ENCODE measurements at places on chromosomes 7 and 10.
A peak's percentile ranks its signal among the peaks of the same experiment; 100 is the strongest.

GRCh38 chr10:47037654-47038425, 126.6 kb downstream of the PTPN20 start:
- no peak for DNase-seq

DNA sequence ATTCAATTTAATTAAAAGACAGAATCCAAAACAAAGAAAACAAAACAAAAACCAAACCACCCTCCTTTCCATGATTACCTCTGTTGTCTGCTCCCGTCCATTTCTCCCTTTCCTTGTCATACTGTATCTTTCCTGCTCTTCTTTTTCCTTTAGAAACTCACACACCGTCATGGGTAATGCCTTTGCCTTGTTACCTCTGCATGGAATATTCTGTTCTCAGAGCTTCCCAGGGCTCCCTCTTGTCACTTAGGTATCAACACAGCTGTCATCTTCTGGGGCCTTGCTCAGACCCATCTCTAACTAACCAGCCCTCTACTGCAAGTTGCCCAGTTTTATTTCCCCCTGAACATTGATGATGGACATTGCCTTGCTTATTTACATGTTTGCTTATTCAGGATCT, 30.2 kb upstream of the GIMAP8 start:
- no peak for DNase-seq

- no peak for DNase-seq
Observed at GRCh38 chr10:128489324-128490247, 363.4 kb upstream of the MKI67 start.

DNA sequence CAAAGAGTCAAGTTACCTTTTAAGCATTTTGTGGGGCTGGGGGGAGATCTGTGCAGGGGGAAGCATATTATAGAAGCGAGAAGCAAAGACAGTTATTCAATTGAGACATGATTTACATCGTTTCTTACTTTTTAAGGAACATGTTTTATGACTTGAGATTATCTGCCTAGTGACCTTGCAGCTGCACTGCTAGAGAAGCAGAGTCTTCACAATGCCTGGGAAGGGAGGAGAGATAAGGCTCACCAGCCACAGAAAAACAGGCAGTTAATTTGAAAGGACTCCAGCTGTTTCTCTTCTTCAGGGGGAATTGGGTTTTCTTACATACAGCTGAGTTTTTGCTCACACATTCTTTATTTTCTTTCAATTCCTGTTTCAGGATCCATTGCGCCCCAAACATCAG, 31.0 kb downstream of the PHYH start:
- DNase-seq, result no peak

GRCh38 chr10:121183236-121183635, 332.1 kb downstream of the WDR11 start:
- no peak for DNase-seq

GRCh38 chr10:90893190-90893589, 21.4 kb downstream of the RPP30 start:
- DNase-seq, result no peak

DNA sequence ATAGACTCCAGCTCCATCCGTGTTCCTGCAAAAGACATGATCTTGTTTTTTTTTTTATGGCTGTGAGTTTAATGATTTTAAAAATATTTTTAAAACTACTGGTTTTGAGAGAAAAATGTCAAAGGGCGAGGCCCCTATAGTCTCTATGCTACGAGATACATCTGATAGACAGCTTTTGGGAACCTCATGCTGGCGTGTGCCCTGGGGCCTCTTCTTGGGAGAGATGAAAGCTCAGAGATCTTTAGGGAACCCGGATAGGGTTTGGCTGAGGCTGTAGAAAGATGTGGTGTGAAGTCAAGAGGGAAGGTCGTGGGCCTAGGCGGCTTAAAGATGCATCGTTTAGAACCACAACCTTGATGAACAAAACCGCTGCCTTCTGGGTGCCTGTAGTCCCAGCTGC, 70.2 kb downstream of the PDIA4 start:
- no peak for DNase-seq

- no peak for DNase-seq
Observed at GRCh38 chr7:129161524-129162225, 17.2 kb downstream of the TSPAN33 start.

GRCh38 chr10:22655312-22655981, 58.9 kb downstream of the PIP4K2A start:
- no peak for DNase-seq

DNA sequence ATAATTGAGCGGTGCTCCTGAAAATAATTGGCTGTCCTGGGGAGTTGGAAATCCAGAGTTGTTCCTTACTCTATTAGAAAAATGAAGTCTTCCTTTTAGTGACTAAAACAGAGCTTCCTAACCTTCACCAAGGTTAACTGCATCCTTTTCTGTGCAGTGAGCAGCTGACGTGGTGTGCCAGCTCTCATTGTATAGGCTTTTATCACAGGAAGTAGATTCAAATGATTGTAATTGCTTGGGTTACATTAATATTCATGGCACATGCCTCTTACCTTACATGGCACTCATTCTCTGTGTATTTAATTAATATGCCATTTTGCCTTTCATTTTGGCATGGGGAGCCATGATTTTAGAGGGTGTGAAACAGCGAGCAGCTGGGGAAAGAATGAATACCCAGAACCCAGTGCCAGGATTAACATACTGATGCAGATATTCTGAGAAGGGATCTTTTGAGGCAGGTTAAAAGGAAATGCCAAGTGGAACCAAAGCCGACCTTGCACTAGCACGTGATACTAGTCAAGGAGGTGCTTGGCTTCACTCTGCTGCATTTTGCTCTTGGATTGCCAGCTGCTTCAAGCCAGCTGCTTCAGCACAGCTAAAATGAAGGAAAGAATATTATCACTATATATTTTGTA, 115.3 kb downstream of the ST7 start:
- DNase-seq, result no peak

- no peak for DNase-seq
Observed at GRCh38 chr7:129980667-129981066, 27.9 kb upstream of the UBE2H start.

- no peak for DNase-seq
Observed at GRCh38 chr10:49141541-49142332, 7.9 kb upstream of the FAM170B start.

DNA sequence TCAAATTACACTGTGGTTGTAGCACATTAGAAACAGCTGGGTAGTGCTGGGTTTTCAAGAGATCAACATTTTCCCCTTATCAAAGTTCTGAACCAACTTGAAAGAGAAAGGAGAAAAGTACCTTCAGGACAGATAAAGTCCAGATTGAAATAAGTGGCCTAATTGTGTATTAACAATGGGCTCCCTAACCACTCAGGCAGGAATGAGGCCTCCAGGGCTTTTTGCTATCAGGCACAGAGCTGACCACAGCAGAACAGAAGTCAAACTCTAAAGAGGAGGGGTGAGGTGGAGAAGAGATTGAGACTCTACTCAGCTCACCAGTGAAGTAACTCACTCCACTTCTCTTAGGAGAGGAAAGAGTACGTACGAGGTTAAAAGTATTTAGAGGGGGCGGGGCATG, 394.1 kb upstream of the PHF14 start:
- no peak for DNase-seq

DNA sequence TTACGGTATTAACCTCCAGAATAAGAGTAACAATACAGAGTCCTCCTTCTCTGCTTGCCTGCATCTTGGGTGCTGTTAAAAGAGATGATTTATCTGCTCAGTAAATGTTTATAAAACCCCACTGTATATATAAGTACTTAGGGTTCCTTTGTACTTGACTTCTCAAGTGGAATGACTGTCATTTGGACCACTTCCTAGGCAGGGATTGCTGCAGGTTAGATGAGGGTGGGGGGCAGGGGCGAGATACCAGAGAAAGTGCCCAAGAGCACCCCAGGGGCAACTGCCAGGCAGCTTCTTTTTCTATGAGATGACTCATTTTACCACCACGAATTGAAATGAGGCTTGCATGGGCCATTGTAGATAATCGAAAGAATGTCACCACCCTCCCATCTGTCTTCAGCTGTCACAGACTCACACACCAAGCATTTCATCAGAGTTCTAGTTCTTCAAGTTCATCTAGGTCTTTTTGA, 421.9 kb upstream of the GALNT17 start:
- DNase-seq, result no peak

DNA sequence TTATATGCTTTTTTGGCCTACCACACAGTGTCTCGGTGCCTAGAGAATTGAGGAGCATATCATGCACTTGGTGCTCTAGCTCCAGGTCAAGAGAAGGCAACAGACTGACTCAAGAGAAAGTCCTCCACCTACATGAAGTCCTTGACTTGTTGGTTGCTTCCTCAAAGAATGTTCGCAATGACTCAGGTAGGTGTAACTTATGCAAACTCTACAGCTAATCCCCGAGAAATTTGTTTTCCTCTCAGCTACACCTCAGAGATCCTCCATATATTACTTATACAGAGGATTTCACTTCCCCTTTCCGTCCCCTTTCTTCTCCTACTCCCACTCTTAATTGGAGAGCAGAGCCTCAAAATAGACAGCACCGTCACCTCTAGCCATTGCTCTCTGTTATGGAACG, 1013.1 kb downstream of the KCNMA1 start:
- DNase-seq, result no peak

DNA sequence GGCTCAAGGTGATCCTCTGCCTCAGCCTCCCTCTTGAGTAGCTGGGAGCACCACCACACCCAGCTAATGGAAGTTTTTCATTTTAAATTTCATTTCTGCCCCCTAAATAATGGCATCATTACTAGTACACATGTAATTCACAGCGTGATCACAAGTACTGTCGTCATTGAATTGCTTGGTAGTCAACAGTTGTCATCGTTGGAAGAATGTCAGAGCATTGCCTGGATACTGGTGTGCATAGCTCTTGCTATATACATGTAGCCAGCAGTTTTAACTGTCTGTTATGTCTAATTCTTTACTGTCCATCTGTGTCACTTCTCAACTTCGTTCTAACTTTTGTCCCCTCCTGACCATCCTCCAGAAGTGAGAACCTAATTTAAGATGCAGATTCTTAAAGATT, 62.1 kb downstream of the CRPPA start:
- DNase-seq, result no peak

GRCh38 chr10:27680006-27680557, 65.5 kb downstream of the MKX start:
- no peak for DNase-seq

GRCh38 chr10:117654105-117654504, 111.6 kb downstream of the EMX2 start:
- no peak for DNase-seq

DNA sequence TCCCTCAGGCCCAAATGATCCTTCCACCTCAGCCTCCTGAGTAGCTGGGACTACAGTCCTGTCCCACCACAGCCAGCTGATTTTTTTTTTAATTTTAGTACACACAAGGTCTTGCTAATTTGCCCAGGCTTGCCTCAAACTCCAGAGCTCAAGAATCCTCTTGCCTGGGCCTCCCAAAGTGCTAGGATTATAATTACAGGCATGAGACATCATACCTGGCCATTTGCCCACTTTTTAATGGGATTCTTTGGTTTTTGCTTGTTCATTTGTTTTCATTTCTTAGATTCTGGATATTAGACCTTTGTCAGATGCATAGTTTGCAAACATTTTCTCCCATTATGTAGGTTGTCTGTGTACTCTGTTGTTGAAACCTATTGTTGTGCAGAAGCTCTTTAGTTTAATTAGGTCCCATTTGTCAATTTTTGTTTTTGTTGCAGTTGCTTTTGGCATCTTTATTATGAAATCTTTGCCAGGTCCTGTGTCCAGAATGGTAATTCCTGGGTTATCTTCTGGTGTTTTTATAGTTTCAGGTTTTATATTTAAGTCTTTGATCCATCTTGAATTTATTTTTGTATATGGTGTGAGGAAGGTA, 95.2 kb downstream of the GLCCI1 start:
- DNase-seq, result no peak

GRCh38 chr7:154792436-154793055, 210.4 kb downstream of the PAXIP1 start:
- no peak for DNase-seq

DNA sequence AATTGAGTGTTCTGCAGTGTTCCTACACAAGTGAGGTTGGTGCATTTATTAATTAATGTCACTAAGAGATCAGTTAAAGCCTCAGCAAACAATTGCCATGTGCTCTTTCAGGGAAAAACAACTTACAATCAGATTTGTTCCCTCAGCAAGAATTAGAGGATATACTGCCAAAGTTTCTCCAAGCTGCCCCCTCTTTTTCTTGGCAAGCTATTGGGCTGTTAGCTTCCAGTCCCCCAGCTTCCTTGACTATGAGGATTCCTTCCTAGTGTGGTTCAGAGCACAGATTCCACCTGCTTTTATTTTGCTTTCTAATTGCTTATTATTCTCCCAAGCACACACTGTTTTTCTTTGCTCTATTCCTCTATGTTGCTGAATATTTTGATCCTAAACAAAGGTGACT, 112.7 kb downstream of the RBM20 start:
- no peak for DNase-seq

GRCh38 chr10:106694696-106695095, 469.8 kb downstream of the SORCS1 start:
- DNase-seq, result no peak

GRCh38 chr10:12566161-12567115, 217.1 kb downstream of the CAMK1D start:
- no peak for DNase-seq

DNA sequence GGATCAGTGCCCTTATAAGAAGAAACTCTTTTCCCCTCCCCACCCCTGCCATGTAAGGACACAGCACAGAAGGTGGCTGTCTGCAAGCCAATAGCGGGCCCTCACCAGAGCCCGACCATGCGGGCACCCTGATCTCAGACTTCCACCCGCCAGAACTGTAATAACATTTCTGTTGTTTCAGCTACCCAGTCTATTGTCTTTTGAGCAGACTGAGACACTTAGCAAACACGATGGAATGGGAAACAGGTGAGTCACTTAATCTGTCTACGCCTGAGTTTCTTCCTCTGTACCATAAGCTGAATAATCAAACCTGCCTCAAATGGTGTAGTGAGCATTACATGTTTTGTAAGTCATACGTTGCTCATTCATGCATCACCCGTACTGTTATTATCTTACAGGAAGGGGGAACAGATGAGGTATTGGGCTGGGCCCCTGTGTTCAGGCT, 58.2 kb downstream of the STRA8 start:
- DNase-seq, result no peak

DNA sequence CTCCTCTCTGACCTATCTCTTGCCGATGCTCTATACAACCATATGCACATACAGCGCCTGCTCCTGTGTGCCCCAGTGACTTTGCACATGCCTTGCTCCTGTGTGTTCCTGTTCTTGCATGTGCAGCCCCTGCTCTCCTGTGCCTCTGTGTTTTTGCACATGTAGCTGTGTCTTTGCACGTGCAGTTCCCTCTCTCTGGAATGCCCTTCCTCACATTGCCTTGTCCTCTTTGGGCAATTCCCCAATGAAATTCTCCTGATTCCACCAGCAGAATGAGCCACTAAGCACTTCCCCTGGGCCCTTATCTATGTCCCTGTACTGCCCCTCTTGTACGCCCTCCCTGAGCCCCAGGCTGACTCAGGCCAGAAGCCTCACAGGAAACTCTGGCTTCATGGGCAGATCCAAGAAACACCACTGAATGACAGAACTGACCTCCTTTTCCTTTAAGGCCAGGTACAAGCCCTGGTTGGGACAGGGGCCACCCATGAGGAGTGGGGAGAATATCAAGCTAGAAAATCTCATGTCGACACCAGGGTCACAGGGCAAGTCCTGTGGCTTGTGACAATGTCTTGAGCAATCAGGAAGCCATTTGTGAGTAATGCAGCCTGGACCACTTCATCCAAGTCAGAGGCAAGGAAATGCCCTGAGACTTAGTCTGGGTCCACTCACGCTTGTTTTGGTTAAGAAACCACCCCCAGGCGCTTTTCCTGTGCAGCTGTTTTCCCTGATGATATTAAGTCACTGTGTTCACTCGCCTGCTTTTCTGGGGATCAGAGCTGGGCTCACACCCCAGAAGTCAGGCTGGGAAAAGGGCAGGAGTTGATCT, 1.9 kb upstream of the ARHGAP22 start:
- peak; percentile 88 for DNase-seq
